ENCODE measurements at places on chromosomes 5 and 9.

DNA sequence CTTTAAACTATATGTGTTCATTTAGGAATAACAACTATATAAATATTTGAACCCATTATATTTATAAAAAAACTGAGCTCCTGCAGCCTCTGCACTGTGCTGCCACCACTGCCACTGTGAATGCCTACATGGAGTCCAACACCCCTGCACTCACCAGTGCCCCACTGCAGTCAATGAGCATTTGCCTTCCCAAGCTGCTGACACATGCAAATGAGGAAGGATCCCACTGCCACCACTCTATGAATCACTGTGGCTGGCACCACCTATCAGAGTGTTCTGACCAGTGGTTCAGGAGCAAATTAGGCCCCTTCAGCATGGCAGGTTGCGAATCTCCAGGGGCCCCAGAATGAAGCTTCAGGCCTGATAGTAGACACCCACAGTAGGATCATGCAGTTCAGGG, 9.1 kb downstream of the IFNA5 start:
- DNase-seq = no peak

DNA sequence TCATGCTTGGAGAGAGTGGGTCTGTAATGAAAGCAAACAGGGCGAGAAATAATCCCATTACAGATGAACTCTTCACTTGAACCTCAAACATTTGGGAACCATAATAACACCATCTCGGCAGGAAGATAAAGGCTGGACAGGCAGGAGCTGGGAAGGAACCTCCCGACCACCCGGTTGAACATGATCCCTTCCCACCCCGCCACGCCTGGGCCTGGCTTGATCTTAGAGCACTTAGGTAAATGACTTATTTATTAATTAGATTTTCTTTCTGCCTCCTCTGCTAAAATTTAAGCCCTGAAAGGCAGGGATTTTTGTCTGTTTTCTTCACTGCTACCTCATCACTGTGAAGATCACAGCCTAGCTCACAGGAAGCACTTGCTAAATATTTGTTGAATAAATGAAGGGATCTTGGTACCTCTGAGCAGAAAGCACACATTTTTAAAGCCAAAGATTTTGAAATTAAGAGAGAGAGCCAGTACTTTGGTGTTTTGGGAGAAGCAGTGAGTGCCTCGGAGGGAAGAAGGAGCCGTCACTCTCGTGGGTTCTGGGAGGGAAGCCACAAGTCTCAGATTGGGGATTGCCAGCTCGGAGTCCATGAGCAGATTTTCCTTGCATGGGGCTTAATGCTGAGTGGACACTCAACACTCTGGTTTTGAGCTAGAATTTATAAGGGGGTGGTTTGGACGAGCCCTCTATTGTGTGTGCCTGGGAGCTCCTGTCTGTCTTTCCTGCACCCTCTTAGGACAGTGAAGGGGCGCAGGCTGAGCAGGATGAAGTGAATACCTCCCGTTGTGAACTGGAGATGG, 133.3 kb downstream of the MACROH2A1 start:
- no peak for DNase-seq

DNA sequence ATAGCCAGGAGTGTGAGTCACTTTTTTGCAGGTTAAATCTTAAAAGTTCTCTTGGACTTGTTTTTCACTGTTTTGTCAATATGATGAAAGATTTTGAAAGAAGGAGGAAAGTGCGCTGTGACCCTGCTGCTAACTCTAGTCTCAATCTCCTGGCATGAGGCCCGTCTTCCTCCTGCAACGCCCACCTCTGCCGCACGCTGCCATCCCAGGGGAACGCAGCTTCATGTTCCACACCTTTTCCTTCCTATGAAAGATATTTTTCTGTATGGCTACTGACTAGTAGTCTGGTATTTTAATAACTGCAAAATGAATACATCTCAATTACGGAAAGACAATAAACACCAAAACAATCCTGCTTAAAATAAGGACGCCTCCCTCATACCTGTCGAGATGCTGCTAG, 8.3 kb downstream of the PPIC start:
- DNase-seq = no peak

GRCh38 chr5:43065387-43065947, 25.3 kb upstream of the ANXA2R start:
- DNase-seq = no peak

DNA sequence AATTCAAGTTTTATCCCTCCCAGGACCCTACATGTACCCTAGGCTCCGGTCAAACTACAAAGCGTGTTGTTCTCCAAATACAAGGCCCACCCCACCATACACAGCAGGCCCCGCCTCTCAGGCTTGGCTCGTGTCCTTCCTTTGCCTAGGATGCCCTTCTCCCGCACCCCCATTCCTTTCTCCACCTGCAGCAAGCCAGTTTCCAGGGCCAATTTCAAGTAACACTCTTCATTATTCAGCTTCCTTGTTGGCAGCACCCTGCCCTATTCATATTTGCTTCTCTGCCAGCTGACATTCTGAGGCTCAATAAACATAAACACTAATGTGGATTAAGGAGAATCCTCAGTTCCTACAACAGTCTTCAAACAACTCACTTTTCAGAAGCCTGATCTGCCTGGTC, 31.7 kb downstream of the EPB41L4B start:
- DNase-seq = no peak

DNA sequence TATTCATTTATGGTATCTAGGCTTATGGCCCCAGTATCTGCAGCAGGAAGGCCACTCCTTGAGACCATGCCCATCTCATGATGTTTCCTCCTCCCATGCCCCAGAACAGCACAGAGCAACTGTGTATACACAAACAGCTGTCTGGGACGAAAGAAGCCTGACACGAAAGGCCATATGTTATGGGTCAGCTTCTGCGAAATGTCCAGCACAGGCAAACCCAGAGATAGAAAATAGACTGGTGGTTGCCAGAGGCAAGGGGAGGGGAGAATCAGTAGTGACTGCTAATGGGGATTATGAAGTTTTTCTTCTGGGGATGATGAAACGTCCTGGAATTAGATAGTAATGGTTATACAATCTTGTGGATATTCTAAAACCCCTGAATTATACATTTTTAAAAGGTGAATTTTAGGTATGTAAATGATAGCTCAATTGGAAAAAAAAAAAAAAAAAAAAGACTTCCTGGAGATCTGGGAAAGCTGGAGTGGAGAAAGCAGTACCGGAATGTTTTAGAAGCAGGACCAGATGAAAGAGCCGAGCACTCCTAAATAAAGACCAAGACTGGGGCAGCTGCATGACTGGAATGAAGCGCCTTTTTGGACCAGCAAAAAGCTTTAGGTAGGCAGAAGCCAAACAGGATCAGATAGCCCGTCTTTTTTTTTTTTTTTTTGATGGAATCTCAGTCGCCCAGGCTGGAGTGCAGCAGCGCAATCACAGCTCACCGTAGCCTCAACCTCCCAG, 29.2 kb downstream of the PCDHGC5 start:
- DNase-seq = no peak

GRCh38 chr5:180156141-180156540, 52.9 kb downstream of the RASGEF1C start:
- no peak for DNase-seq

- no peak for DNase-seq
These were observed 103.1 kb upstream of the DMRT1 start for GRCh38 chr9:738209-738915.

DNA sequence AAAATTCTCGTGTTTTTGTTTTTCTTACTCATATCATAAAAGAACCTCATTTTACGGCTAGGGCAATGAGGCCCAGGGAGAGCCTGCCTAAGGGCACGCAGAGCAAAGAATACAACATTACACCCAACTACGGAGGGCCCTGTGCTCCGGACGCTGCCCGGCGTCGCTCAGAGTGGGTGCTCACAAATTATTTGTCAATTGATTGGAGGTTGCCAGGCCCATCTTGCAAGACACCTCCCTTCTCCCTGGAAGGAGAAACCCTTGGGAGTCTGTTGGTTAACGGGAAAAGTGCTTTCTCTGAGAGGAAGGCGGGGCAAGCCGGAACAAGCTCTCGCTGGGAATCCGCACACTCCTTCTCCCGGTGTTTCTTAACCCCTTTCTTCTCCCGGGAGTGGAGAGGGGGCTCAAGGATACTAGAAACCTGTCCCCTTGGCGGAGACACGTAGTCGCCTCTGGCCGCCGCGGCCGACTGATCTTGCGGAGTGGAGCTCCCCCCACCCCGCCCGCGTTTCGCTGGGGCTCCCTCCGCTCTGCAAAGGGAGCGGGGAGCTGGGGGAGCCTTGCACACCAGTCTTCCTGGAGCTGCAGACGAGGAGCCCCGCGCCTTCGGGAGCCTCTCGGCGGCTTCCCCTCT, 599.3 kb upstream of the SGCD start:
- no peak for DNase-seq

- no peak for DNase-seq
These were observed 66.2 kb upstream of the RUFY1 start for GRCh38 chr5:179484201-179484600.

DNA sequence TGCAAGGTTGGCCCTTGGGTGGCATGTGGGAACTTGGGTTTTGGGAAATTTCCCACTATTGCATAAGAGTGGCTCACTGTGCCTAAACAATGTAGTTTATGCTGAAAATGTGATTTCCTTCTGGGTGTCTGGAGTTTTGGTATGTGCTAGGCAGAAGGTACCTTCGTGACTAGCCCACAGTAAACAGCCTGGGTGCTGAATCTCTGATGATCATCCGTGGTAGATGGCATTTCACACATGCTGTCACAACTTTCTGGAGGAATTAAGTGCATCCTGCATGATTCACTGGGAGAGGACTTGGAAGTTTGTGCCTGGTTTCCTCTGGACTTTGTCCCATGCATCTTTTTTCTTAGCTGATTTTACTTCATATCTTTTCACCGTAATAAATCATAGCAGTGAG, 64.5 kb downstream of the LNPEP start:
- no peak for DNase-seq

GRCh38 chr5:19546521-19546920, 441.5 kb downstream of the CDH18 start:
- no peak for DNase-seq

DNA sequence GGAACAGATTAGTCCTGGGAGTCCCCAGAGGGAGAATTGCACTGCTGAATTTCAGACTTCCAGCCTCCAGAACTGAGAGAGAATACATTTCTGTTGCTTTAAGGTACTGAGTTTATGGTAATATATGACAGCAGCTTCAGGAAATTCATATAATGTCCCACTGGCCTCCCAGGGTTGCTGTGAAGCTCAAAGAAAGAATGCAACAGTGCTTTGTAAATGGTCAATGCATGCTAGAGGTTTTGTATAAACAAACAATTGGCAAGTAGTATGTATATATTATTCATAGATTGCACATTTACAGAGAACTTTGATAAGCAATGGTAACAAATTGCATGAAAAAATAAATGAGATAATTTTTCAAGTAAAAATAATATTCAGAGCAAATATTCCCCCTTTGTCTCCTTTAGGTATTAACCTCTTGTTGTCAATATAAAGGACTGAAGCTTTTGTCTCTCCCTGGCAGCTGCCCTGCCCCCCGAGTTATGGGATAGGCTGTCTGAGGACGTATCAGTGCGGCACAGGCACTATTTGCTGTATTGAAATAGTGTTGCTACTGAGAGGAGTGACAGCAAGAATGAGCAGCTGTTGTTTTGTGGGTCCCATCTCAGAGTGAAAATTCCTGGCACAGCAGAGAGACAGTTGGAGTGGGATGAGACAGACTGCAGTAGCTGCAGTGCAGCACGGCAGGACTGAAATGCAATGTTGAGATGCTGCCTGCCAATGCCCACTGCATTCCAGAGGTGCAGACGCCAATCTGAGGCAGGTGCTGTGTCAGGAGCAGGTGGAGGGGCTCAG, 194.2 kb upstream of the GLRA1 start:
- DNase-seq = no peak

DNA sequence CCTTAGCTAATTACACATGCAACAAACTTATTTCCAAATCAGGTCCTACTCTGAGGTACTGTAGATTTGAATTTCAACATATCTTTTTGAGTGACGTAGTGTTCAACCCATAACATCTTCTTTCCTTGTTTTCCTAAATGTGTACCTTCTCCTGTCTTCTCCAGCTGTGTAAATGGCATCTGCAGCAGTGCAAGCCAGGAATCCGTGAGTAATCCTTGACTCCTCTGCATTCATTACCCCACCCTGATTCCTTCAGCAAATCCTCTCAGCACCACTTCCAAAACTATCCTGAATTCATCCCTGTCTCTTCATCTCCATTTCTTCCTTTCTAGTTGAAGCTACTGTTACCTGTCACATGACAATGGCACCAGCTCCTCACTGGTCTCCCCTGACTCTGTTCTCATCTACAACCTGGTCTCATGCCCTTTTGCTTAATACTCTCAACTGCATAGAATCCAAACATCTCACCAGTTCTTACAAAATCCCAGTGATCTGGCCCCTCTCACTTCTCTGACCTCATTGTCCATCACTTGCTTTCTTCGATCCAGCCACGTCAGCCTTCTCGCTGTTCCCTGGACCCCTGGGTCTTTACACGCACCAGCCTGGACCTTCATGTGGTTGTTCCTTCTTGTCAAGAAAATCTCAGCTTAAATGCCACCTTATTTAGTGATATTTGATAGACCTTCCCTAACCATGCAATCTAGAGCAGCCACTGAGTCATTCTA, 14.6 kb upstream of the TRAF1 start:
- DNase-seq = no peak

DNA sequence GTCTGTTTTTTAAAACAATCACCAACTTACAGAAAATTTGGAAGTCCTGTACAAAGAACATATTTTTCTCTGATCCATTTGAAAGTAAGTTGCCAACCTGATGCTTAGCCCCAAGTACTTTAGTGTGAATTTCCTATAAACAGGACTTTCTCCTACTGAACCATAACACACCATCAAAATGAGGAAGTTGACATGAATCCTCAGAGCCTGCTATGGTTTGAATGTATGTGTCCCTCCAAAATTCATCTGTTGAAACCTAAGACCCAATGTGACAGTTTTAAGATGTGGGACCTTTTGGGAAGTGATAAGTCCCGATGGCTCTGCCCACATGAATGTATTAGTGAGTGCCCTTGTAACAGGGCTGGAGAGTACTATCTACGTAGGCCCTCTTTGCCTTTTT, 6.4 kb upstream of the ACOT12 start:
- no peak for DNase-seq

DNA sequence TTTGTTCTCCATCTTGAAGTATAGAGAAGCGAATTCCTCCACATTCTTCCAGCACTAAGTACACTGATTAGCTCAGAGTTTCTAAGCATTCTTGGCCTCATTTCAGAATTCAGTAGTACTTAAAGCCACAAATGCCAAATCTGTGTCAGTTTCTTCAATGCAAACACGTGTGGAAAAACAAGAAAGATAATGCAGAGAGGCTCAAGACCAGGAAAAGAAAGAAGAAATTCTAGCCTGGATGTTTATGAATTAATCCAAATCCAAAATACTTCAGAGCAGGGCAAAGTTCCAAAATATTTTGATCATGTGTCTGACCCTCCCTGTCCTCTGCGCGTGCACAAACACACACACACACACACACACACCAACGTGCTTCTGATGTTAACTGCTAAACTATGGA, 457.6 kb downstream of the SLCO4C1 start:
- DNase-seq = no peak

GRCh38 chr5:181181650-181182565, 23.1 kb downstream of the TRIM7 start:
- DNase-seq = no peak
